IMR-90 (cell line): ENCODE measurements at places on chromosomes 7 and 10. TPM values are rescaled to one million over a fixed set of nuclear protein-coding genes. Genes with fewer than 3 reads are reported as not detected.

CCDC136 gene
- polyA plus RNA-seq: 15.1 and 18.0 TPM in 2 replicates

FAM204A gene
- 19.2 and 23.6 TPM in 2 replicates for polyA plus RNA-seq

FGFR2 gene
- polyA plus RNA-seq: not detected in 2 replicates

GRID2IP gene
- not detected in 2 replicates for polyA plus RNA-seq

STEAP4 gene
- polyA plus RNA-seq: not detected in 2 replicates

CCAR1 gene
- polyA plus RNA-seq: 35.1 and 38.6 TPM in 2 replicates

VPS37D gene
- 3.1 and 4.8 TPM in 2 replicates for polyA plus RNA-seq

ANKRD22 gene
- polyA plus RNA-seq: not detected in 2 replicates
